ENCODE measurements at places on chromosomes 13 and 19.

- peak; percentile 72 for DNase-seq
Measured at GRCh38 chr13:45512098-45512496, 47.4 kb downstream of the COG3 start.

GRCh38 chr13:95404141-95404882 is 103.1 kb upstream of the ABCC4 start:
- peak; percentile 26 for DNase-seq

DNA sequence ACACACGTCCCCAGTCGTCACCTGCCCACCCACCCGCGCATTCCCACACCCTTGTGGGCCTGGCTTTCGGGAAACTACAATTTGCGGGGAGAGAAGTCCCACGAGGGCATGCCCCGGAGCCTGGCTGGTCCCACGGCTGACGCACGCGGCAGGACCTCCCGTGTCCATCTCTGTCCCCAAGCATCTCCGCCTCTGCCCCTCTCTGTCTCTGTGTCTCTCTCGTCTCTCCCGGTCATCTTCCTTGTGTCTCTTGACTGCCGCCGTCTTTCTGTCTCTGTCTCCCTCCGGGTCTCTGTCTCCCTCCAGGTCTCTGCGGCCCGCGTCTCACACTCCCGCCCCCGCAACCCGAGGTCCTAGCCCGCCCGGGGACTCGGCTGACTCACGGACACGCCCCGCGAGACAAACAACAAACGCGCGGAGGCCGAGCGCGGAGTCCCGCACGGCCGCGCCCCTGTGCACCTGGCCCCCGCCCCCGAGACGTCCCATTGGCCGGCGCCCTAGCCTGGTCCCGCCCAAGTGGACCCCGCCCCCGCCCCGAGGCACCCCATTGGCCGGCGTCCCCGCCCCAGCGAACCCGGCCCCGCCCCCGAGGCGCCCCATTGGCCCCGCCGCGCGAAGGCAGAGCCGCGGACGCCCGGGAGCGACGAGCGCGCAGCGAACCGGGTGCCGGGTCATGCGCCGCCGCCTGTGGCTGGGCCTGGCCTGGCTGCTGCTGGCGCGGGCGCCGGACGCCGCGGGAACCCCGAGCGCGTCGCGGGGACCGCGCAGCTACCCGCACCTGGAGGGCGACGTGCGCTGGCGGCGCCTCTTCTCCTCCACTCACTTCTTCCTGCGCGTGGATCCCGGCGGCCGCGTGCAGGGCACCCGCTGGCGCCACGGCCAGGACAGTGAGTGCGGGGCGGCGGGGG is at the start of gene FGF22:
TSS of gene FGF22 (plus strand) at position 627 of the 908 bp plus-strand sequence. CDS start at position 674, 47 bp downstream.
- no peak for DNase-seq

DNA sequence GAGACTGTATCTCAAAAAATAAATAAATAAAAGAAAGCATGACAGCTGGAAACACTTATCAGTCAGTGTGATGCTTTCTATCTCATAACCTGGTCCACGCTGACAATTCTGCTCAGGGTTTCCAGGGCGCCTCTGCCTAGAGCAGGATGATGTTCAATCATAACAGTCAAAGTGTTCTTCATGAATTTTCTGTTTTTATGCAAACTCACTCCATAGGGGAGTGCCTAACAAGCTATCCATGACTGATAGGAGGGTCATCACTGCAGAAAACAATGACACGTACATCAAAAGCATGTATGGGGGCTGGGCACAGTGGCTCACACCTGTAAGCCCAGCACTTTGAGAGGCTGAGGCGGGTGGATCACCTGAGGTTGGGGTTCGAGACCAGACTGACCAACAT is 41.4 kb upstream of the ZNF83 start:
- no peak for DNase-seq

DNA sequence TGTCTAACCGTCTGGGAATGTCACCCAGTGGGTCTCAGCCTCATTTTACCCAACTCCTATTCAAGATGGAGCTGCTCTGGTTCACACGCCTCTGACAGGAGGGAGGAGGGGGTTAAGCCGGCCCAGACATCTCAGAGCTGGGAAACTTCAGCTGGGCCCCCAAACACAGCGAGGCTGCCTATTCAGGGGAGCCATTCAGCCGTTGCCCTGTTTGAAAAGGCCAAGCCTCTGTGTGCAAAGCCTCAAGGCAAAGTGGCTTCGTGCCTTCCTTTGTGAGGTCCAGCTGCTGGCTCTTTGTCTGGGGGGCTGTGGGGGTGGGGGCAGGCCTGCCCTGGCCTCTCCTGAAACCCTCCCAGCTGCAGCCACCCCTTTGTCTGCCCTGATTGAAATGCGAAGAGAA is 147.4 kb downstream of the PTPRS start:
- DNase-seq = no peak

GRCh38 chr13:27969082-27969865 is at the start of gene CDX2:
Gene CDX2 (minus strand): TSS chr13:27969315. CDS start chr13:27969006, 309 bp downstream.
- no peak for DNase-seq

GRCh38 chr13:97179501-97179900 is 42.6 kb upstream of the MBNL2 start:
- no peak for DNase-seq

DNA sequence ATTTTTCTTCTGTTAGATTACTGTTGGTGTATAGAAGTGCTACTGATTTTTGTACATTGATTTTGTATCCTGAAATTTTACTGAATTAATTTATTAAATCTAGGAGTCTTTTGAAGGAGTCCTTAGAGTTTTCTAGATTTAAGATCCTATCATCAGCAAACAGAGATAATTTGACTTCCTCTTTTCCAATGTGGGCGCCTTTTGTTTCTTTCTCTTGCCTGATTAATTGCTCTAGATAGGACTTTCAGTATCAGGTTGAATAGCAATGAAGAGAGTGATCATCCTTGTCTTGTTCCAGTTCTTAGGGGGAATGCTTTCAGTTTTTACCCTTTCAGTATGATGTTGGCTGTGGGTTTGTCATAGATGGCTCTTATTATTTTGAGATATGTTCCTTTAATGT is 5.6 kb upstream of the CD33 start:
- DNase-seq = no peak

DNA sequence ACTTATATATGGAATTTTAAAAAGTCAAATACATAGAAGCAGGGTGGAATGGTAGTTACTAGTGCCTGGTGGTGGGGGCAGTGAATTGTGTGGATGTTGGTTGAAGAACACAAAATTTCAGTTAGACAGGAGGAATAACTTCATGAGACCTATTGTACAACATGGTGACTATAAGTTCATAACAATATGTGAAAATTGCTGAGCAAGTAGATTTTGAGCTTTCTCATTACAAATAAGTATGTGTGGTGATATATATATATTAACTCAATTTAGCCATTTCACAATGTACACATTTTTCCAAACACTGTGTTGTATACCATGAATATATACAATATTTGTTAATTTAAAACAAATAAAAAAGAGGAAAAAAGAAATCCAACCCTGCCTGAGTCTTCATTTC is 641.1 kb downstream of the DIAPH3 start:
- DNase-seq = no peak

DNA sequence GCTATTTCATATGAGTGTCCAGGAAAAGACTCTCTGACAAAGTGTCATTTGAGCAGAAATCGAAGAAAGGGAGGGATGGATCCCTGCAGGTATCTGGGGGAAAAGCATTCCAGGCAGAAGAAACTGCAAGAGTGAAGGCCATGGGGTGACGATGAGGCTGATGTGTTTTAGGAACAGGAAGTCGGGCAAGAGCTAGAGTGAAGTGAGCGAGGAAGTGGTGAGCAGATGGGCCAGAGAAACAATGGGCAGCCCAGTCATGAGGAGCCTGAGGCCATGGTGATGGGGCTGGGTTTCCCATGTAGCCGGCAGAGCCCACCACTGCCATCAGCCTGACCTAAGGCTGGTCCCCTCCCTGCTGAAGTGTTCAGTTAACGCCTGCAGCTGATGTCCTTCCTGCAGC is 150.2 kb downstream of the TNFSF13B start:
- no peak for DNase-seq

GRCh38 chr13:74732736-74733385 is 598.7 kb upstream of the KLF12 start:
- no peak for DNase-seq

DNA sequence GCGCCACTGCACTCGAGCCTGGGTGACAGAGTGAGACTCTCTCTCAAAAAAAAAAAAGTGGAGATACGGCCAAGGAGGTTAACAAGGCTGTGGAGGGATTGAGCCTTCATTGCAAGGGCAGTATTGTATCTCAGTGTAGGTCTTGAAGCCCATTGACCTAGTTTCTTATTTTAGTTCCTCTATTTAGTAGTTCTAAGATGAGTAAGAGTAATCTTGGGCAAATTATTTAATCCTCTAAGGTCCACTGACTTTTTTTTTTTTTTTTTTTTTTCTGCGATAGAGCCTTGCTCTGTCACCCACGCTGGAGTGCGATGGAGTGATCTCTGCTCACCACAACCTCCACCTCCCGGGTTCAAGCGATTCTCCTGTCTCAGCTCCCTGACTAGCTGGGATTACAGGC is 14.3 kb upstream of the ILF3 start:
- no peak for DNase-seq

GRCh38 chr13:41352935-41353840 is 42.1 kb downstream of the NAA16 start:
- DNase-seq = peak; percentile 74

DNA sequence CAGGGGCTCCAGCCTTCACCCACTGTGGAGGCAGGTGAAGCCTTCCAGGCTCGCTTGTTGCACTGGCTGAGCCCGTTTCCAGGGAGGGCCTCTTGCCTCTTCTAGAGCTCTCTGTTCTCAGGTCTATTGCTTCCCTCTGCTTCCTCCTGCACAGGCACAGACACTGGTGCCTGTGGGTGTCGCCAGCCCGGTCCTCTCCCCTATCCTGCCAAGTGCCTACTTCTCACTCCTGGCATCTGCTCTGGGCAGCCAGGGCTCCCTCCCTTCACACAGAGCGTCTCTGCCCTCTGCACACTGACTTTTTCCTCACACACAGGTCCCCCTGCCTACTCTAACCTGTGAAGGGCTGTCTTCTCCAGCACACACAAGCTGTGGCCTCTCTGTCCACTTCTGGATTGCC is 60.3 kb downstream of the SLC7A9 start:
- no peak for DNase-seq

- peak; percentile 89 for DNase-seq
Measured at GRCh38 chr13:36533806-36534205, 101.5 kb downstream of the CCNA1 start.

GRCh38 chr13:65342541-65343337 is 1887.4 kb downstream of the PCDH9 start:
- no peak for DNase-seq

GRCh38 chr13:100875392-100876043 is 200.9 kb upstream of the TMTC4 start:
- peak; percentile 68 for DNase-seq

- no peak for DNase-seq
Measured at GRCh38 chr19:19319732-19320360, 463 bp downstream of the SUGP1 start.

DNA sequence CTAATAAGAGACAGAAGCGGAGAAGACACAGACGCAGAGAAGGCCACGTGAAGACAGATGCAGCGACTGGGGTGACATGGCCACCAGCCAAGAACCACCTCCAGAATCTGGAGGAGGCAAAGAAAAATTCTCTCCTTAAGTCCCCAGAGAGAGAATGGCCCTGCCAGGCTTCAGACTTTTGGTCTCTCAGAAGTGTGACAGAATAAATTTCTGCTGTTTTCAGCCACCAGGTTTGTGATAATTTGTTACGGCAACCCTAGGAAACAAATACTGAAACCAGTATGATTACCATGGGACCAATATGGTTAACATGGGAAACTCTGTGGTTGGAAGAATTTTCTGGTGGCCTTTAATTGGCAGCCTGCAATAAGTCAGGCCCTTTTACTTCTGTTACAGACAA is 63.9 kb upstream of the DOCK9 start:
- DNase-seq = no peak

DNA sequence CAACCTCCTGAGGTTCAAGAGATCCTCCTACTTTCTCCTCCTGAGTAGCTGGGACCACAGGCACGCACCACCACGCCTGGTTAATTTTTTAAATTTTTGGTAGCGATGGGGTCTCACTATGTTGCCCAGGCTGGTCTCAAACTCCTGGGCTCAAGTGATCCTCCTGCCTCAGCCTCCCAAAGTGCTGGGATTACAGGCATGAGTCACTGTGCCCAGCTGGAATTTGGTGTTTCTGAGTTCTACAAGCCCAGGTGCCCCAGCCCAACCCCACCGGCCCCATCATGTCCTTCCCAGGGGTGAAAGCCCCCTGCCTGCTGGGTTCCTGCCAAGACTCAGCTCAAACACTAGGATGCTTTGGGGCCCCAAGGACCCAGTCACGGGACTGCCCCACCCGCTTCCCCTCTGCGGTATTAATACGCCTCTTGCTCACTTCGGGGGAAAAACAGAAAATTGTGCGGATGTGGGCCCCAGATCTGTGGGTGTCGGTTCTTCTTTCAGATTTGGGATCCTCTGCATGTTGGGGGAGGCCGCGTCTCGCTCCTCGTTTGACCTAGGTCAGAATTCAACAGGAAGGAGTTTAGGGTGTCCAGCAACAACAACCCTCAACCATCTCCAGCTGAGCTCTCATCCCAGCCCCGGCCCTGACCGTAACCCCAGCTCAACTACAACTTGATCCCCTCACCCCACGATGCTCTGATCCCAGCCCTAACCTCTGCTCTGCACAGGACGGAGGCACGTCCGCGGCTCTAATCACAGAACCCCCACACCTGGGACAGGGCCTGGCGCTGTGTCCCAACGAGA is 3.7 kb upstream of the FCER2 start:
- DNase-seq = no peak

GRCh38 chr13:100464006-100464405 is 124.6 kb downstream of the GGACT start:
- DNase-seq = no peak
